ENCODE measurements at places on chromosomes 11 and 22.

DNA sequence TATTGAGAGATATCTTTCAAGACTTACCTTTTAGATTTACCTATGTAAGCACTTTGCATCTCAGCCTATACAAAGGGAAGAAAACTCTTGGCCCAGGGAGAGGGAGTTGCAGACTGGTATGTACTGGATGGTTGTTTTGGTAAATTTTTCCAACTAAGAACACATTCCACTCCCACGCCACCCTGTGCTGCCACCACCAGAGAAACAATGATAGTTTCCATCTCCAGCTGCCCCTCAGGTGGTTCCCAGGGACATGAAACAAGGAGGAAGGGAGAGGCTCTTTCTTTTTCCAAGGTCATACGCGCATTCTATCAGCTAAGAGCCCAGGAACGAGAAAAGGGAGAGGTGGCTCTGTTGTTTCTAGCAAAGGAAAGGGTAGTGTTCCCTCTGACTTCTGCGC lies 34.4 kb downstream of the CCDC34 start:
- no peak for DNase-seq

DNA sequence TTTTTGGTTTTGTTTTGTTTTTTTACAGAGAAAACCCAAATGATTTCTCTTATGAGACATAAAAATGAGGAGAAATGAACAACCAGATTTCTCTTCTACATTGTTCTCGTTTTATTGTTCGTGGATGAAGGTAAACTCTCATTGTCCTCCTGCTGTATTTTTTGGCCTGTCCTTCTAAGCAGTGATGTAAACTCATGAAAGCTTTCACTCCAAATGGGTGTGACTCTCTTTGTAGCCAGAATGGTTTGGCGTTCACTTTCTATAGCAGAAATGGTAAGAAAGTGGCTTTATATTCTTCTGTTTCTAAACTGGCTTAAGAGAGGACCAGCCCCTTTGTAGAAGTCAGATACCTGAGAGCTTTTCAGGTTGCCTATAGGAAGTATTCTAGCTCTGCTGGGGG lies 15.5 kb upstream of the BMAL1 start:
- no peak for DNase-seq

DNA sequence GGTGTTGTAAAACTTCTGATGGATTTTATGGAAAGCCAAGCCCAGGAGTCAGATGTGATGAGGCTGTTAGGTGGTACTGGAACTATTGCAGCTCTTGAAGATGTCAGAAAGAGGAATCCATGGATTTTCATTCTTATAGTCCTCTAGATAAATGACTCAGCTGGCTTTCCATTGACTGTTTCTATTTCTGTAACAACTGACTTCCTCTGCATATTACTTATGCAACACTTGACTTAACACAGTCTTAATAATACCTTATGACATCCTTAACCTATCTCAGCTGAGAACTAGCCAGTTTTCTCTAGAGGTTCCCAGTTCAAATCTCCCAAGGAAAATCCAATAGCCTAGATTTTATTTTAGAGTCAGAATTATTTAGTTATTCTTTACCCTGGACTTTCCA lies 263.8 kb downstream of the LUZP2 start:
- no peak for DNase-seq

- peak; percentile 99 for DNase-seq
Observed at GRCh38 chr11:126146454-126147192, 64.8 kb downstream of the RPUSD4 start.

- no peak for DNase-seq
Observed at GRCh38 chr11:84292006-84292405, 1005.8 kb upstream of the CCDC90B start.

GRCh38 chr11:6472934-6473333 lies 807 bp downstream of the TRIM3 start:
- DNase-seq: no peak

DNA sequence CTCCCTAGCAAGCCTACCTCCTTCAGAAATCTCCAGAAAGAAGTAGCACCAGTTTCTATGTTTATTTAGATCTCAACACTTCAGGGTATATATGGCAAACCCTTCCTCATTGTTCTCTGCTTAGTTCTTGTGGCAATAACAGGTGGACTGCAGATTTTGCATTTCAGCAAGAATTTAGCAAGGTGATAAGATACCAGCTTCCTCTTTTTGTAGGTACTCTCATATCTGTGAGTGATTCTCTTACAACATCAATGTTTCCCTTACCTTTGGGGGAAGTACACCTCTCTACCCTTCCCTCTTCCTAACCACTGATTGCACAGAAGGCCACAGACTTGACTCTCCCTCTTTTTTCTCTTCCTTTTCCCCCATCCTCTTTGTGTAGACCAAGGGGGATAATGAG lies 230.9 kb upstream of the SESN3 start:
- no peak for DNase-seq

DNA sequence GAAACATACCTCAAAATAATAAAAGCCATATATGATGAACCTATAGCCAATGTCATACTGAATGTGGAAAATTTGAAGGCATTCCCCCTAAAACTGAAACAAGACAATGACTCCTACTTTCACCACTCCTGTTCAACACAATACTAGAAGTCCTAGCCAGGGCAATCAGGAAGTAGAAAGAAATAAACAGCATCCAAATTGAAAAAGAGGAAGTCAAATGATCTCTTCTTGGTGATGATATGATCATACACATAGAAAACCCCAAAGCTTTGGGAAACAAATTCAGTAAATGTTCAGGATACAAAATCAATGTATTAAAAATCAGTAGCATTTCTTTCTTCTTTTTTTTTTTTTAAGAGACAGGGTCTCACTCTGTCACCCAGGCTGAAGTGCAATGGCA lies 109.9 kb downstream of the DLG2 start:
- no peak for DNase-seq

DNA sequence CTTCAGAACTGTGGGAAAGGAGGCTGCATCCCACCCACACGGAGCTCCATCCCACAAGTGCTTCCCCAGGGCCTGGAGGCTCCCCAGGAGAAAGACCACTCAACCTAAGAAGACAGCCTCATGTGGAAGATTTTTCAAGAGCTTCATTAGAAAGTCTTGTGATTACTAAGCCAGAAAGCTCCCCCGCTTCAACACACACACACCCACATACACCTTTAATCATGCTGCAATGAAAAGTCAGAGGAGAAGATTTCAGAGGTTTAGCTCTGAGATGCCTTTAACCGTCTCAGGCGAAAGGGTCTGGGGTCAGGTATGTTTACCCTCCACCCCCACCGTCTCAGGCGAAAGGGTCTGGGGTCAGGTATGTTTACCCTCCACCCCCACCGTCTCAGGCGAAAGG lies 634.5 kb upstream of the B3GAT1 start:
- no peak for DNase-seq

GRCh38 chr22:29149841-29150555 lies 55.7 kb upstream of the EMID1 start:
- no peak for DNase-seq

DNA sequence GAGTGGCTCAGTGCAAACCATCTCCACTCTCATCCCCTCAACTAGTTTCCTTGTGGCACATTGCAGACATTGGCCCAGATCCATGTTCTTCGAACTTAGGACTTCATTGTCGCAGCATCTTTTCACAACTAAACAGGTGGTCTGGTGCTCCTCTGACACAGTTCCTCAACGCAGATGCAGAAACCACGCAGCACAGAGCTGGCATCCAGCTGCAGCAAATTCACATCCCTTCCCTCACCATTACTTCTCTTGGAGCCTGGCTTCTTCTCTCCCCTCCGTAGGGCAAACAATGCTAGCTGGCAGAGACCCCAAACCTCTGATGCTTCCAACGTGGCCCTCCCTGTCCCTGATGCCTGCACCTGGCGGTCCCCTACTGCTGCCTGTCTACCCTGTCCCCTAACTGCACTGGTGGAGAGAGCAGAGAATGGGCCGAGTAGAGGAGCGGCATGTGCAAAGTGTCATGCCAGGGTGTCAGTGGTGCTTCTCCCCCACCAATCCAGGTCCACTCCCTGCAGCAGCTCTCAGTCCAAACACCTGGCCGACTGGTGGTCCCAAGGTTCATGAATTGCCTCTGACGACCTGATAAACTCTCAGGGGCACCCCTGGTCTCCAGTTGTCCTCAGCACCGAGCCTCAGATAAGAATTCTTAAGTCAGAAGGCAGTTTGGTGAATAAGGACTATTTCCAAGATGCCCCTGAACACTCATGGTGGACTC lies 18.1 kb downstream of the TMPRSS13 start:
- no peak for DNase-seq

DNA sequence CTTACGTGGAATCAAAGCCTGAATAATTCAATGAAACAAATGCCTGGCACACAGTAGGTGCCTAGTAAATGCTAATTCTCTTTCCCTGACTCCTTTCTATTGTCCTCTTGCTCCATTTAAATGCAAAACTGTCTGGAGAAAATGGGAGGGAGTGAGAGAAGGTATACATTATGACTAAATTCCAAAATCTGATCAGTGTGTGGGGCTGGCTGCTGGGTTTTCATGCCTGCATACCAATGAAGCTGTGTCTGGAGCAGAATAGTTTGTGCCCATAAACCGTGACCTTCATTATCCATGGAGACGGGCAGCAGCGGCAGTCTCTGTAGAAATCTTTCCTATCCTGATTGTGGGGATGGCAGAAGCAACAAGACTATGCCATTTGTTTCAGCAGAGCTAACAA lies 223.4 kb upstream of the ZBED5 start:
- no peak for DNase-seq

DNA sequence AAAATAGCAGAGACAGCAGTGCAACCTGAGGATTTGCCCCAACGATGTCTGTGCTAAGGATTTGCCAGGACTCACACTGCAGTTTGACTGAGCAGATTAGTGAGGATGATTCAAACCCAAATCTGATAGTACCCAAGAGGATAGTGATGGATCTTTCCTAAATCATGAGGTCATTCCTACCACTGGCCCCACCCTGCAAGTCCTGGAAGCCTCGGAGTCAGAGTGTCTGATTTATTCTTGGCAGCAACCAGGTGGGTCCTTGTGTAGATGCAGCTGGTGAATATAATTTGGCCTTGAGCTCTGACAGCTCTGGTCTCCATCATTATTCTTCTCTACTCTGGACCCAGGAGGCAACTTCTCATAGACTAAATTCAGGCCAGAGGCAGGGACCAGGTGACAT lies 179.3 kb upstream of the RAG2 start:
- no peak for DNase-seq

DNA sequence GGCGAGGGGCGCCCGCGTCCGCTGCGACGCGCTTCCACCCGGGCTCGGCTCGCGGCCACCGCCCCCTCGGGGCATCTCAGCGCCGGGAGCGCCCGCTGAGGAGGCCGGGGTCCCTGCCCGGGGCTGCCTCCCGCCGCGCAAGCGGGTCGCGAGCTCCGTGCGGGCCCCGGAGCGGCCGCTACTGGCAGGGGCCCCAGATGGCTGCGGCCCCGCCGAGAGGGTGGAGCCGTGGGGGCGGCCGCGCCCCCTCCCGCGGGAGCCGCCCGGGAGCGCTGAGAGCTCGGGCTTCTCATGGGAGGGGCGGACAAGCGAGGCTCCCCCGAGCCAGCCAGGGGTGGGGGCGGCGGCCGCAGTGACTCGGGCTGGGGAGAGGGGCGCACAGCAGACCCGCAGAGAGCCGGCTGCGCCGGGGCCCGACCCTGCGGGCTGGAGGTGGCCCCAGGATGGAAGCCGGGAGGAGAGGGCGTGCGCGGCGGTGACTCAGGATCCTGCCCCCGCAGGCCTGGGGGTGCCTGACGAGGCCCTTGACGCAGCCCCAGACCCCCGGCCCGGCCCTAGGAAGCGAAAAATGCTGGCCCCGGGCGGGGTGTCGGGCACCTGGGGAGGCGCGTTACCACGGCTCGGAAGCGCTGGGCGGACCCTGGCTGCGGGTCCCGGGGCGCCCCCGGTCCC lies 603 bp upstream of the ZFTA start:
- DNase-seq: no peak

- no peak for DNase-seq
Observed at GRCh38 chr22:41816871-41817270, 16.0 kb upstream of the SREBF2 start.

DNA sequence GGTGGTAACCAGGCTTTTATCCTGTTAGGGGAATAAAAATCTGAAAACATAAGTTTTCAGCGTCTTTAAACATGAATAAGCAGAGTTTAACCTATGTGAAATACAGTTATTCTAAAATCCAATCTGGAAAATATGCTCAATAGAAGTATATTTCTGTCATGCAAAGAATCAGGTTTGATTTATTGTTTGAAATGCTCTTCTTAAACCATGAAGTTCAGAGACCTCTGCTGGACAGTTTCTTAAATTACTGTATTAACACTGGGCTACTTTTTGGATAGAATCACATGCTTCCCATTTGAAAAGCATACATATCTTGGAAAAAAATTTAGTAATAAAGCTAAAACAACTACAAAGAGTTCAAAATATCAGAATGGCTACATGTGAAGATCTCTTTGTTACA lies 25.4 kb downstream of the APIP start:
- peak; percentile 35 for DNase-seq

GRCh38 chr22:37402184-37402506 lies 25.1 kb downstream of the ELFN2 start:
- DNase-seq: no peak

GRCh38 chr22:27397954-27398342 lies 403.6 kb downstream of the MN1 start:
- no peak for DNase-seq

DNA sequence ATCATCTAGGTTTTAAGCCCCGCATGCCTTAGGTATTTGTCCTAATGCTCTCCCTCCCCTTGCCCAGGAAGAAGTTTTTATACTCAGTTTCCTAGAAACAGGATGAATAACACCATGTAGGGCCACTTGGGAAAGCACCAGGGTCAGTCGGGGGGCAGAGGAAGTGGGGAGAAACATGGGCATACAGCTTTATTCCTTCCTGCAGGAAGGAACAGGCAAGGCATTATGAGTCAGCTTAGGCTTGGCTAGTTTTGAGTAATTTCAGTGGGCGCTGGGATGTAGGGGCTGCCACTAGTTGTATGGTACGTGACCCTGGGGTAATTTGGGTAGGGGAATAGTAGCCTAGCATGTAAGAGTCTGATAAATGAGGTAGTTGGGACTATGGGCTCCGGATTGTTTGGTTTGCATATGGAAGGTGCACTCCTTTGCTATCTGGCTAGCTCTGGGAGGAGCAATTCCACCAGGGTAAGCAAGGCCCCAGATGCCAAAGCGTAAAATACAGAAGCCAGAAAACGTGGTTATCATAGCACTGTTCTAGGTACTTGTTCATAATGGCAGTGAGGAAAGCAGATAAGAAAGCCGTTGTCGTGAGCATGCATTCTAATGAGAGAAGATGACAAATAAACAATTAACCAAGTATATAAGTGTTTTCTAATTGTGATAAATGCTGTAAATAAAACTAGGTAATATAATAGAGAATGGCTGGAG lies 24.8 kb downstream of the ACER3 start:
- no peak for DNase-seq
